ENCODE measurements at places on chromosomes 12 and 14.
A peak's percentile ranks its signal among the peaks of the same experiment; 100 is the strongest.

DNA sequence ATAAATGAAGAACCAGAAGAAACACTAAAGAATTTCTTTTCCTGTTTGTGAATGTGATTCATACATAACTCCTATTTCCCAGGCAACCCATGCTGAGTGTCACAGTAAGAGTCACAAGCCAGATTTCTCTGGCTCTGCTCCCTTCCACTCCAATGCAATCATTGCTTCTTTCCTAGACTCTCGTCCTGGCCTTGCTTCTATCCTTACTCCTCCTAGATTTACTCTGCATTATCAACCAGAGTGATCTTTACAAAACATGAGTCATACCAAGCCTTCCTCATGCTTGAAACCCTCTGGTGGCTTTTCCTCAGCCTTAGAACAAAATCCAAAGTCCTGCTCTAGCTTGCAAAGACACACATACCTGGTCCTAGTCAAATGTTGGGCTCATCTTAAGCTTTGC is 13.3 kb downstream of the IL22 start:
- no peak for DNase-seq

GRCh38 chr12:119901670-119902069 is 24.6 kb upstream of the CIT start:
- DNase-seq = no peak

GRCh38 chr12:10497602-10498001 is 8.1 kb upstream of the EIF2S3B start:
- no peak for DNase-seq

GRCh38 chr14:89912667-89913211 is 41.8 kb downstream of the EFCAB11 start:
- peak; percentile 12 for DNase-seq

- no peak for DNase-seq
Observed at GRCh38 chr12:20800160-20800559, 10.3 kb upstream of the SLCO1B3 start.

Measured in KBM-7 (cell line).